ENCODE measurements at places on chromosomes 13 and 19. TPM values are rescaled to one million over a fixed set of nuclear protein-coding genes. Genes with fewer than 3 reads are reported as not detected.

GRCh38 chr13:58992478-58993042, 1171.2 kb downstream of the DIAPH3 start:
- H3K36me3 ChIP-seq, result no peaks in the 10 kb centered on the region
- H3K4me3 ChIP-seq, result no peak overlapping the region
- H3K27ac ChIP-seq, result no peak overlapping the region
- no peaks in the 10 kb centered on the region for H3K27me3 ChIP-seq

DNA sequence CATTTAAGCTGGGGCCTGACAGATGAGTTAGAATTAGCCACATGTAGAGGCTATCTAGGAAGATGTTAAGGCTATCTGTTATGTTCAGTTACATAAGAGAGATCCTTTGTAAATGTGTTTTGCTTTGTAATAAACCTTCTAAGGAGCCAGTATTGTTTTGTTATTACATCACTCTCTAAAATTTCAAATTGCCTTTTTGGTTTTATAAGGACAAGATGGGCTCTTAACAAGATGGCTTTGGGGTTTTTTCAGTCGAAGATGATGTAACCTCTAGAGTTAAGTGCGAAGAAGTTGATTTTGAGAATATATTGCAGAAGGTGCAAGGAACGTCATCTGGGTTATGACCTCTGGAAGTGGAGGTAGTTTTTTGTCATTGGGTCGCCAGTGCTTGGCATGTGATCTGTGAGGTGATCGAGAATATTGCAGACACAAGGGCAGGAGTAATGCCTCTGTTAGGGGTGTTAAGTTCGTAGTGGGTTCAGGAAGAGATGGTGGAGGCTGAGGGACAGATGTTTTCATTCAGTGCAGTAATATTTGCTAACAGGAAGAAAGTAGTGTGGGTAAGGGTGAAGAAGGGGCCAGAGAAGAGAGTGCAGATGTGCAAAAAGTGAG, 12.7 kb downstream of the LSM14A start:
- no peaks in the 10 kb centered on the region for H3K27me3 ChIP-seq
- peaks cover 25% of the 10 kb centered on the region for H3K4me1 ChIP-seq
- peak overlapping the region; percentile 18 for H3K27ac ChIP-seq
- peaks cover 4% of the 10 kb centered on the region for H3K36me3 ChIP-seq

DNA sequence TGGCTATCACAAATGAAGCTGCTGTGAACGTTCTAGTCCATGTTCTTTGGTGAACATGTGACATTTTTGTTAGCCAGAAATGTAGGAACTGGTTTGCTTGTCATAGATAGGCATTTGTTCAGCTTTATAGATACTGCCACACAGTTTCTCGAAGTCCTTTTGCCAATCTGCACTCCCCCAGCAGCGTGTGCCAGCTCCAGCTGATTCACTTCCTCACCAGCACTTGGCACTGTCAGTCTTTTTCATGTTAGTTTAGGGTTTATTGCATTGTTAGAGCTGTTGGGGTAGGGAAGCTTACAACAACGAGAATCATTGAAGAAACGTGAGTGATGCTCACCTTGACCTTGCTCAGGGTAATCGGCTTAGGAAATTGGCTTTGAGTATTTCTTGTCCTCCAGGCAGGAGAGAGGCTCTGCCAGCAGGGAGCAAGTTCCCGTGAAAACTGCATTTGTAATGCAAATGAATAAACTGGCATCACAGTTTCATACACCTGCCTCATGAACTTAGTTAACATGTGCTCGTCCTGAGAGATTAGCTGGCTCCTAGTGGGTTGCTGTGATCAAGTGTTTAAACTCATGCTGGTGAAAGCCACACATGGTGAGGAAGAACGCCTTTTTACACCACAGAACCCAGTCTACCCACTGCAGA, 83.9 kb downstream of the ING1 start:
- H3K27me3 ChIP-seq, result peaks cover 22% of the 10 kb centered on the region
- no peak overlapping the region for H3K27ac ChIP-seq
- H3K4me3 ChIP-seq, result no peak overlapping the region
- H3K4me1 ChIP-seq, result no peaks in the 10 kb centered on the region
- no peaks in the 10 kb centered on the region for H3K36me3 ChIP-seq

- no peak overlapping the region for H3K4me3 ChIP-seq
- H3K27ac ChIP-seq, result no peak overlapping the region
- H3K27me3 ChIP-seq, result no peaks in the 10 kb centered on the region
- no peak for DNase-seq
- peaks cover 6% of the 10 kb centered on the region for H3K4me1 ChIP-seq
Observed at GRCh38 chr19:56310462-56310861, 4.2 kb downstream of the ZSCAN5A start.

DNA sequence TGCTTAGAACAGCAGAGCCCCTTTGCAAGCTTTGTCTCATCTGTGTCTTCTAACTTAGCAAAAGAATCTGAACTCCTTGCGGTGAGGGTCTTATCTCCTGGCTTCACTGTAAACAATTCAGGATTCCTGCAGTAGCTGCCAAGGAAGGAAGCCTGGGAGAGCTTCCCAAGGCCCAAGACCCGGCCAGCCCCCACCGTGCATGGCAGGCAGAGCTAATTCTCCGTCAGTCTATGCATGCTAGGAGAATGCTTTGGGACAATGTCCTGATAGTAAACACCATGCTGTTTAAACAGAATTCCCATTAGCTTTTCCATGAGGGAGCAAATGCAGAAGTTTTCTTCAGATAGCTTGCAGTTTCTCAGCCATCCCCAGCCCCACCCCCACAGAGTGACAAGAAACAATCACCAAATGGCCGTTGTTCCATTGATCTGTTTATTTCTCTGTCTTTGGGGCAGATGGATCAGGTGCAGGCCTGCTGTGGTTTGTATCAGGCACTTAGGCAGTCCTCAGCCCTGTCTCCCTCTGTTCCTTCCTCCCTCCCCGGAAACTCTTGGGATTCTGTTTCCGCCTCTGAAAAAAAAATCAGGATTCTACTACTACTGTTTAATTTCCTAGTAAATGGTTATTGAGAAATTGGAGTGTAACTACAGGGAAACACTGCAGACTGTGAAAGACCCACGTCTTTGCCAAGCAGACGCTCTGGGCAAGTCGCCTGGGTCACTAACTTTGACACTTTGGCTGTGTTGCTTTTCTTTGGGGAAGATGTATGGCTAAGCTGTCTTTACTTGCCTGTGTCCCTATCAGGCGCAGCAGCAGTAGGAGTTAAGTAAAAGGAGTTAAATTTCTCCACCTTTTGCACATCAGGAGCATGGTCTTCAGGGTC, 40.7 kb upstream of the SPATA13 start:
- no peaks in the 10 kb centered on the region for H3K36me3 ChIP-seq
- peak; percentile 24 for DNase-seq

GRCh38 chr19:44005973-44006372, 3.2 kb downstream of the ZNF230 start:
- DNase-seq, result peak; percentile 54
- no peak overlapping the region for H3K27ac ChIP-seq

- H3K4me3 ChIP-seq, result no peak overlapping the region
- peak; percentile 25 for DNase-seq
- peaks cover 34% of the 10 kb centered on the region for H3K4me1 ChIP-seq
- no peaks in the 10 kb centered on the region for H3K36me3 ChIP-seq
Observed at GRCh38 chr19:12788042-12788681, 3.1 kb upstream of the JUNB start.

DNA sequence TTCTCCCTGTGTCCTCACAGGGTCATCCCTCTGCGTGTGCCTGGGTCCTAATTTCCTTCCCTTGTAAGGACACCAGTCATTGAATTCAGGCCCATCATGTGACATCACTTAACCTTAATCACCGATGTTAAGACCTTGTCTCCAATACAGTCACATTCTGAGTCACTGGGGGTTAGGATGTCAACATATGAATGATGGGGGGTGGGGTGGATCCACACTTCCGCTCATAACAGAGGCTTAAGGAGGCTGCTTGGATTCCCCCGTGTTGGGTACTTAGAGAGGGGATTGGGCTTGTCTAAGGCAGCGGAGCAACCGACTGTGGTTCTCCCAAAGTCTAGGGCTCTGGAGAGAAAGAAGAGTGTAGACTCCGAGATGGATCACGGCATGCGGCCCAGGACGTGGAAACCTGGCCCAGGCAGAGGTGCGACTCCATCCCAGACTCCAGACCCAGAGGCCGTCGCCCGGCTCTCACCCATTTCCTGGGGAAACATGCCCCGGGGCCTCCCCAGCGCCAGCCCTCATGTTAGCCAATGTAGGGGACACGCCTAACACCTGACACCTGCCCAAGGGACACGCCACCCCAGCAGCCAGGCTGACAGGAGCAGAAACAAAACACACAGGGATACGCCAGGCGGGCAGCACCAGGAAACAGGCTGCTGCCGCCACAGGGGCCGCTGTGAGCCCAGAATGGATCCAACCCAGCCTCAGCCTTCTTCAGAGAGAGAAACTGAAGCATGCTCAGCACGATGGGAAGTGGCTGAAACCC, 17.1 kb upstream of the IGLON5 start:
- no peak for DNase-seq
- no peak overlapping the region for H3K4me3 ChIP-seq
- no peaks in the 10 kb centered on the region for H3K4me1 ChIP-seq

GRCh38 chr13:20512042-20512683, 13.5 kb downstream of the CRYL1 start:
- peak overlapping the region; percentile 40 for H3K27ac ChIP-seq
- no peaks in the 10 kb centered on the region for H3K27me3 ChIP-seq
- H3K4me1 ChIP-seq, result peaks cover 3% of the 10 kb centered on the region
- no peak overlapping the region for H3K4me3 ChIP-seq
- DNase-seq, result no peak

DNA sequence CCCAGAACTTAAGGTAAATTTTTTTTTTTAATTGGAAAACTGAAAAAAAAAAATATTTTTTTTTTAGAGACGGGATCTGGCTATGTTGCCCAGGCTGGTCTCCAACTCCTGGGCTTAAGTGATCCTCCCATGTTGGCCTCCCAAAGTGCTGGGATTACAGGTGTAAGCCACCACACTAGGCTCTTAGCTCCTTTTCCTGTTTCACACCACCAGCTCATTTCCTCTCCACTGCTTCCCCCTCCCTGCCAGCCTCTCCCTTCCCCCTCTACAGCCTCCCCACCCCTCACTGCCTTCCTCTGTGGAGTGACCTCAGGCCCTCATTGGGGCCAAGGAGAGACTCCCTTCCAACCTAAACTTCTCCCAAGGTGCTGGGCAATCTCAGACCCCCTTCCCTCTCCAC, 4.2 kb upstream of the GIPR start:
- no peak overlapping the region for H3K27ac ChIP-seq
- H3K4me3 ChIP-seq, result no peak overlapping the region
- H3K4me1 ChIP-seq, result no peaks in the 10 kb centered on the region
- no peaks in the 10 kb centered on the region for H3K27me3 ChIP-seq
- no peaks in the 10 kb centered on the region for H3K36me3 ChIP-seq
- no peak for DNase-seq

DNA sequence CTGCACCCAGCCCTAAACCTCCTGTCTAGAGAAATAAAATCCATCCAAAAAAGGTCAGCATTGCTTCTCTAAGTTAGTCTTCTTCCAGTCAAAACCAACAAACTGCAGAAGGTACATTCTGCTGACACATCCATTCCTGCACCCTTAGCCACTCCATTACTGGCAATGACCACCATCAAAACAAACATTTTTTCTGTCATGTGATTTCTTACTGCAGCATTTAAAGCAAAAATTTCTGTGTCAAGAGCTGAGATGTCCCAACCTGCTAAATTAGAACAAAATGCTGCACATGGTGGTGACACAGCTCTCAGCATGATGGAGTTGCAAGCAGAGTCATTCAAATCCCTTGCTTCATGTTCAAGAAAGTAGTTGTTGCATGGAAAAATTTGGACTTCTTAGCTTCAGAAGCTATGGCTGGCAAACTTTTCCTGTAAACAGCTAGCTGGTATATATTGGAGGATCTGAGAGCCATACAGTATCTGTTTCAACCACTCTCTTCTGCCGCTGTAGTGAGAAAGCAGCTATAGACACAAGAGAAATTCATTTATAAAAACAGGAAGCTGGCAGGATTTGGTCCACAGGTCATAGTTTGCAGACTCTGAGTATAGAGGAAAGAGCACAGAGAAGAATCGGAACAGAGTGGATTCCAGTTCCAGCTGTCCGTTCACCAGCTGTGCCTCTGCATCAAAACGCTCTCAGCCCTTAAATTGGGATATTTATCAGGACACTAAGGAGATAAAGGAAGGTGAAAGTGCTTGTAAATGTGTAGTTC, 17.4 kb downstream of the RUBCNL start:
- H3K36me3 ChIP-seq, result no peaks in the 10 kb centered on the region
- no peaks in the 10 kb centered on the region for H3K27me3 ChIP-seq
- no peak overlapping the region for H3K4me3 ChIP-seq
- DNase-seq, result peak; percentile 59
- no peak overlapping the region for H3K27ac ChIP-seq
- no peaks in the 10 kb centered on the region for H3K4me1 ChIP-seq

- H3K27me3 ChIP-seq, result no peaks in the 10 kb centered on the region
- no peak overlapping the region for H3K27ac ChIP-seq
- H3K4me1 ChIP-seq, result peaks cover 19% of the 10 kb centered on the region
- no peaks in the 10 kb centered on the region for H3K36me3 ChIP-seq
- DNase-seq, result no peak
Observed at GRCh38 chr19:16452325-16452724, 19.4 kb downstream of the EPS15L1 start.

DNA sequence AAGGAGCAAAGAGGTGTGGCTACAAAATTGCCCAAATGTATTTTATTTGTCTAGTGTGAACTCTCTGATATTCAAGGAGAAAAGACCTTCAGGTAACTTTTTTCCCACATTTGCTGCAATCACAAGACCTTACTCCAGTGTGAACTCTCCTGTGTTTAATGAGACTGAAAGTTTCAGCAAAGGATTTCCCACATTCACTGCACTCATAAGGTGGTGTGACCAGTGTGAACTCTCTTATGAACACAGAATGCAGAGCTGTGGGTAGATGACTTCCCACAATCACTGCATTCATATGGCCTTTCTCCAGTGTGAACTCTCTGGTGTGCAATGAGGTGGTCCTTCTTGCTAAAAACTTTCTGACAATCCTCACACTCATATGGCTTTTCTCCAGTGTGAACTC, 16.4 kb downstream of the ZNF814 start:
- H3K4me1 ChIP-seq, result no peaks in the 10 kb centered on the region
- no peak overlapping the region for H3K4me3 ChIP-seq
- H3K27ac ChIP-seq, result no peak overlapping the region
- no peak for DNase-seq
- H3K27me3 ChIP-seq, result no peaks in the 10 kb centered on the region

Gene PALM3
- 0.30 TPM for total RNA-seq

Gene IRGC
- not detected for total RNA-seq

Gene ZBTB32
- total RNA-seq, result not detected

Gene LYL1
- total RNA-seq, result 5.6 TPM

Gene PTPRS
- 247 TPM for total RNA-seq
